IMR-90 (cell line): ENCODE measurements at places on chromosomes 3 and 15. TPM values are rescaled to one million over a fixed set of nuclear protein-coding genes. Genes with fewer than 3 reads are reported as not detected.

DNA sequence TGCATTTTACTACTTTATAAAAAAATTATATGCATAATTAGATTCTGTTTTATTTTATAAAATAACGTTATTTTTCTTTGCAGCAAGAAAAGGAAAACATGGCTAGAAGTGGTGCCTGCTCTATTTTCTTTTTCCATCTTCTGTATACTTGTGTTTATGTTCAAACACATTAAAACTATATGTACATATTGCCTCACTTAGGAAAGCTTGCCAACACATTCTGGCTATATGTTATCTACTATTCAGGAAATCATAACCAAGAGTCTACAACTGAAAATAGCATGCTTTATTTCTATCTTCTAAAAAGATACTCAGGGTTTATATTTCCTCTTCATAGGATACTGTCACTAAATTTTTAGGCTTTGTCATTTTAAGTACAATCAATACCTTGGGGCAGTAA, 90.2 kb upstream of the KCNMB2 start:
- H3K4me3 ChIP-seq: no peak overlapping the region
- no peaks in the 10 kb centered on the region for H3K4me1 ChIP-seq
- H3K36me3 ChIP-seq: no peaks in the 10 kb centered on the region
- H3K27me3 ChIP-seq: peaks cover 4% of the 10 kb centered on the region

The TGM4 gene
- total RNA-seq: under 0.01 TPM in 1 of 2 replicates, not detected in the other

- H3K4me1 ChIP-seq: peaks cover 8% of the 10 kb centered on the region
- no peak overlapping the region for H3K4me3 ChIP-seq
- no peaks in the 10 kb centered on the region for H3K36me3 ChIP-seq
- H3K27ac ChIP-seq: no peak overlapping the region
These were observed 76.7 kb downstream of the MITF start for GRCh38 chr3:69815970-69816369.

DNA sequence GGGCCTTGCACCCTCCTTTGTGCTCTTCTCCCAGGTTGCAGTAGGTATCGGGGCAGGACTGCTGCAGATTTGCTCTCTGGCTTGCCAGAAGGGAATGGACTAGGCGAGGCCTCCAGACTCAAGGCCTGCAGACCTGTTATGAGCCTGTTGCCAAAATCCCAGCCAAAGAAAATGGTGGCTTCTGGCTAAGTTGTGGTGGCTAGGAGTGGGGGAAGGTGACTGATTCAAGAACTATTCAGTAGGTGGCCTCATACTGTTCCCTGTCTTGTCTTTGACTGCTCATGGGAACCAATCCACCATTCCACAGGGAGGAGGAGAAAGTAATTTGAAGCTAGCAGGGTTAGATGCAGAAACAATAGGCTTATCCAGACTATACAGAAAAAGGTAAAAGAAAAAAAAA, 380.4 kb upstream of the PROK2 start:
- H3K4me1 ChIP-seq: no peaks in the 10 kb centered on the region
- no peak overlapping the region for H3K4me3 ChIP-seq
- peaks cover 10% of the 10 kb centered on the region for H3K27me3 ChIP-seq
- H3K36me3 ChIP-seq: no peaks in the 10 kb centered on the region
- H3K27ac ChIP-seq: no peak overlapping the region

The COL7A1 gene
- 3.1 and 4.1 TPM in 2 replicates for total RNA-seq

The AADACL2 gene
- total RNA-seq: not detected in 2 replicates

The POTEB gene
- not detected in 2 replicates for total RNA-seq

GRCh38 chr3:136990826-136991225, 33.0 kb downstream of the IL20RB start:
- no peak for DNase-seq
